Inflammatory macrophage (primary cell): ENCODE measurements at places on chromosomes 12 and 14.

GRCh38 chr12:75954041-75954440, 77.5 kb downstream of the PHLDA1 start:
- no peak for DNase-seq

DNA sequence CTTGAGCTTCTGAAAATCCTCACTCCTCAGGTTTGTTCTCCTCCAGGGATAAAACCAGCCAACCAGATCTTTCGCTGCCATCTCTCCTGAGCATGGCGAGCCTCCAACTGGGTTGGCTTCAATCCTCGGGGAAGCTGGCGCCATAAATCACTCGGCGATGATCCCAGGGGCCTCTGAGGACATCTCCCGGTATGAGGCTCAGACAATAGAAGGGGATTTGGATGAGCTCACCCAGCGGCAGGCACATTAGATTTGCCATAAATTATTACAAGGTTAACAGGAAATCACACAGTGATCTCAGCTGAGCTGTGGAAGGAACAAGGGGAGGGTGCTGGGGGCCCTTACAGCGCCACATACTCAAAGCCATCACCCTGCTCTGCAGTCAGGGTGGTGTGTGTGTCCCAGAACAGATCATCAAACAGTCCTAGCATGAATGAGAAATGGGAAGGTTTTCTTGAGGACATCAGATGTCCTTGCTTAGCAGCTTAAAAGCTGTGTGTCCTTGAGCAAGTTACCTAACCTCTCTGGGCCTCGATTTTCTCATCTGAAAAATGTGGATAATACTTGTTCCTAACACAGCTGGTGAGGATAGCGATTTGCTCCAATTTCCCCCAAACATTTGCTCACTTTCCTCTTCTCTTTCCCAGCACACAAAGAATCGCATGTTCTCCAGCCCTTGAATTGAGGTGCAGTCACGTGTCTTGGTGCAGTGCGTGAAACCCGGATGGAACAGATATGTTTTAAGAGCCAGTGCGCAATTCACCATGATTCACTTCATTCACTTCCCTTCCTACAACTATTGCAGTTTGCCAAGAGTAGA, 142.8 kb downstream of the SCARB1 start:
- DNase-seq, result peak; percentile 88

DNA sequence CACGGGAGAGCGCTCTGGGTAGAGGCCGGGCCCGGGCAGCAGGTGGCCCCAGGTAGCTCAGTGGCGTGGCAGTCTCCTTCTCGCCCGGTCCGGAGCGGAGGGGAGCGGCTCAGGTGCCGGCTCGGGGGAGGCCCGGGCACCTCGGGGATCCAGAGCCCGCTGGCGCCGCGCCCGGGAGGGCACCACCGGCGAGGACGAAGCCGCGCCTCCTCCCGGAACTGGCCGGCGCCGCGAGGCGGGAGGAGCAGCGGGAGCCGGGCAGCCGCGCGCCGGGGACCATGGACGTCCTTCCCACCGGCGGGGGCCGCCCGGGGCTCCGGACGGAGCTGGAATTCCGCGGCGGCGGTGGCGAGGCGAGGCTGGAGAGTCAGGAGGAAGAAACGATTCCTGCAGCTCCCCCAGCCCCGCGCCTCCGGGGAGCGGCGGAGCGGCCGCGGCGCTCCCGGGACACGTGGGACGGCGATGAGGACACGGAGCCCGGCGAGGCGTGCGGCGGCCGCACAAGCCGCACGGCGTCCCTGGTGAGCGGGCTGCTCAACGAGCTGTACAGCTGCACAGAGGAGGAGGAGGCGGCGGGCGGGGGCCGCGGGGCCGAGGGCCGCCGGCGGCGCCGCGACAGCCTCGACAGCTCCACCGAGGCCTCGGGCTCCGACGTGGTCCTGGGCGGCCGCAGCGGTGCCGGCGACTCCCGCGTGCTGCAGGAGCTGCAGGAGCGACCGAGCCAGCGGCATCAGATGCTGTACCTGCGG, 21.5 kb upstream of the GNS start:
- peak; percentile 48 for DNase-seq

DNA sequence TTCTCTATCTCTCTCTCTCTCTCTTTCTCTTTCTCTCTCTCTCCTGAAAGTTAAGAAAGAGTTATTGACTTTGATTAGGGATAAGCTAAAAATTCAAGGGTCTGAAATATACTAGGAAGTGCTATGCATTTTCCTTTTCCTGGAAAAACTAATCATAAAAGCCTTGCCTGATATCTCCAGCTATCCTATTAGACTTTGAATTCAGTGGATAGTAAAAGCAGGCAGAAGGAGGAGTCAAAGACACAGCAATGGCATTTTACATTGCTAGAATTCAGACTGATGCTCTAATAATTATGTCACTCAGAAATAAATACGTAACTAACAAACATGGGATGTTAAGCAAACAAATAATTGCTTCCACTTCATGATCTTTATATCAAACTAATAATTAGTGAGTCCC, 272.0 kb downstream of the SSPN start:
- DNase-seq, result no peak

DNA sequence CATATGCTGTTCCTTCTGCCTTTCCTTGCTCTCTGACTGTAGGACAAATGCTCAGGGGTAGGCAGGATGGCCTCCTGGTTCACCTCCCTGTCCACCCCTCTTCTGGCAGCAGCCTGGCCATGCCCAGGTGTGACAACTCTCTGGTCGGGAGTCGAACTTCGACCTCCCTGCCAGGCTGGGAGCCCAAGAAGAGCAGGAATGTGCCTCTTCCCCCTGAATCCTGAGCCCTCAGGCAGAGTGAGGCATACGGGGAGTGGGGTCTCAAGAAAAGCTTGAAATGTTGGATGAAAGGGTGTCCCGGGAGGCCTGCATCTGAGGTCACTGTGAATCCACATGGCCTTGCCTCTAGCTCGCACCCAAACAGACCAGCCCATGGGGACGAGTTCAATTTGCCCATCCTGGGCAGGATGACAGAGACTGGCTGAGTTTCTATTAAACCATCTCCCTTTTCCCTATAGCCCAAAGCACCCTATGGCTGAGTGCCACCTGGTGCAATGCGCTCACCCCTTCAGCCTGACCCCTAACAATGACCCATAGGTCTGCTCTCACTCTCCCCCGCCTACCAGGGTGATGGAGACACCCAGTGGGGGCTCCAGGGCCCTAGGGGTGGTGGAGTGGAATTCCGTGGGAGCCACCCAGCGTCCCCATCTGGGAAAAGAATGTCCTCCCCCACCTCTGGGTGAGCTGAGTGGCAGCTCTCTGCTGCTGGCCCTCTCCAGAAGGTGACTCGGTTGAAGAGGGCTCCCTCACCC, 52.9 kb upstream of the DIO3 start:
- DNase-seq, result no peak

DNA sequence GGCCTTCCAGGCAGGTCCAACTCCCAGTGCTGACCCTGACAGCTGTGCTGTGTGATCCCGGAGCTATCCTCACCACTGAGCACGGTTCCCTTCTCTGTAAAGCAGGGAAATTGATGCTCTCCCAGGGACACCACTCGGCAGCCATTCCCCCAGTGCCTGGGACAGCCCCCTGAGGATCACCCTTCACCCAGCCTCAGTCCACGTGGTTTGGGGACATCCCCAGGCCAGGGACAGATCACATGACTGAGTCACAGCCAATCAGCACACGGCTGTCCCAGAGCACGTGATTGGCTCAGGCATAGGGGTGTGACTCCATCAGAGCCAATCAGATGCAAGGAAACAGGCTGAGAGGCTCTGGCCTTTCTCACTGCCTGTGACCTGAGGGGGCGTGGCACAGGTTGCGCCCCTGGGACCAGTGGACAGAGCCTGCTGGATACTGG, 68.8 kb upstream of the SFSWAP start:
- no peak for DNase-seq

- no peak for DNase-seq
Observed at GRCh38 chr14:92014040-92014439, 25.8 kb downstream of the TRIP11 start.

DNA sequence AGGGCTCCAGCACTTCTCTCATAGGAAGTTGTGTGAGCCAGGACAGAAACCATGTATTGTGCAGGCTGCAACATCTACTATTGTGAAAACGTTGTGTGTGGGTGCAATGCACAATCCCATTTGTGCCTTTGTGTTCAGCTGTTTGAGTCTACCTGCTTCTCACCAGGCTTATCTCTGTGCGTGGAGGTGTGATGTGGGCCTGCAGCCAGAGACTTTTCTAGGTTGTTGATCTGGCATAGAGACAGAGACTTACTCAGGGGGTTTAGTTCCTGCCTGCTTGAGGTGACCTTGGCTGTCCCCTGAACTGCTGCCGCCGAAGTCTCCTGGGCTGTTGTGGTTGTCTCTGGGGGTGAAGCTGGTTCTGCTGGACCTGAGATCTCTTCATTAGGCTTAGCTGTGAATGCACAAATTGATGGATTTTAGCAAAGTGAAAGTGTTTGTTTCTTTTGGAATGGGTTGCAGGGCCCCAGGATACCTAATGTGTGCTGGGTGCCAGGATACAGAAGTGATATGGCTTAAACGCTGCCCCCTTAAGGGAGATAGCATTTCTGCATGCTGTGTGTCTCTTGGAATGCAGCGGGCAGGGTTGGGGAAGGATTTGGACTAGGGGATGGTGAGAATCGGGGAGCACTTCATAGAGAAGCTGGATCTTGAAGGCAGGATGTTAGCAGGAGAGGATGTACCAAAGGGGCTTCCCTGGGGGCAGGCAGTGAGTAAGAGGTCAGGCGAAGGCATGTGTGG, 2.5 kb downstream of the LACRT start:
- no peak for DNase-seq

DNA sequence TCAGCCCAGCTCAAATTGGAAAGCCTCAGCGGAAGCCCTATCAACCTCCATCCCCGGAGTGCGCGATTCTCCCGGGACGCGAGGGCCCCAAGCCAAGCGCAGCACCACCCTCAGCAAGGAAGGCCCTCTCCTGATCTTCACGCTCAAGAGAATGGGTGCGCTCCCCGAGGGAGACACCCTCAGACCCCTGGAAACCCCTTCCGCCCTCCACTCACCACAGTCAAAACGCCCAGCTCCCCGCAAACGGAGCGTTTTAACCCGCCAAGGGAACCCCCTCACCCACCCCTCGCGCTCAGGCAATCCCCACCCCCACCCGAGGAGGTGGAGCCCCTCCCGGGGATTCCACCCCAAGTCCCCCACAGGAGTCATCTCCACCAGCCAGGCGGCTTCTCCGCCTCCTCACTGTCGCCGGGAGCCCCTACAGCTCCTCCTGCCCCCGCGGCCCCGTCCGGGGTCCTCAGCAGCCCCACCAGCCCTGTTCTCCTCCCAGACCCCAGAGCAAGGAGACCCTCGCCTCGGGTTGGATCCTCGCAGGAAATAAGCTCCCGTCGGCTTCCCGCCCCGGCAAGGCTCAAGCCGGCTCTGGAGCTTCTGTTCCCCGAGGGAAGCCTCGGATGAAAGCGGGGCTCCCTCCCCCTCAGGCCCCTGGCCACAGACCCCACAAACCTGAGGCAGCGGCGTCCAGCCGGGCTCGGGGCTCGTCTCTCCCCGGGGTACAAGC, 507 bp downstream of the BAZ2A start:
- DNase-seq, result no peak

DNA sequence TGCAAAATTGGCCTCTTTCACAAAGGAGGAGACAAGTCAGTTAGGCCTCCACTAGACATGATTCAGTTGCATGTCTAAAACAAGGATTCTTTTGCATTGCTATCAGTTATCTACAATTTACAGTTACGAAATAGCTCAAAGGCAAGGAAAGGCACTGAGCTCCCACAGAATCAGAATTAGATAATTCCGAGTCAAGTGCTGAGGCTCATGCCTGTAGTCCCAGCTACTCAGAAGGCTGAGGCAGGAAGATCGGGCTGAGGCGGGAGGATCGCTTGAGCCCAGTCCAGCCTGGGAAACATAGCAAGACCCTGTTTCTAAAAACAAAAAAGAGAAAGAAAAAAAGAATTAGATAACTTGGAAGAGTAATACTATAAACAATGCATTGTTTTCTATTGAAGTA, 12.3 kb upstream of the RTRAF start:
- no peak for DNase-seq

GRCh38 chr12:64739778-64740177, 19.4 kb downstream of the GNS start:
- no peak for DNase-seq

DNA sequence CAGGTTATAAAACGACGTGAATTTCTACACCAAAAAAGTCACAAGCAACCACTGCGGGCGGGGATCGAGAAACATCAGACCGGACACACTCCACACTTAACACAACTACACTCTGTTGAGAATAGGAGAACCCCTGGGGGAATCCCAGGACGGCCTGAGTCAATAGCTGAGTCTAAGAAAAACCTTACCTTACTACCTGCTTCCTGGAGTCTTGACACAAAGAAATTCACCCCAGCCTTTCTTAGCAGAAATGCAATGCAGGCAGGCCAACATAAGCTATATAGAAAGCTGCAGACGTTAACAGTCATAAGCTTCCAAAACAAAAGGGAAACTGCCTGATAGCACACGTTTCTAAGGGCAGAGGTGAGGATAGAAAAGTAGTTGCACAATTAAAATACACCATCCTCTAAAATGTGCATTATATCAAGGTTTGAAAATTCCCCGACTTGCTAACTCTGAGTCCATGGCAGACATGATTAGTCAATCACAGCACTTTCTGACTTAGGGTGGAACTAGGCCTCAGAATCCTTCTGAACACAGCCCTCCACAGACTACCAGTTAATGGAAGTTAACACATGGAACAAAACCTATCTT, 68.0 kb downstream of the CCDC88C start:
- DNase-seq, result no peak

DNA sequence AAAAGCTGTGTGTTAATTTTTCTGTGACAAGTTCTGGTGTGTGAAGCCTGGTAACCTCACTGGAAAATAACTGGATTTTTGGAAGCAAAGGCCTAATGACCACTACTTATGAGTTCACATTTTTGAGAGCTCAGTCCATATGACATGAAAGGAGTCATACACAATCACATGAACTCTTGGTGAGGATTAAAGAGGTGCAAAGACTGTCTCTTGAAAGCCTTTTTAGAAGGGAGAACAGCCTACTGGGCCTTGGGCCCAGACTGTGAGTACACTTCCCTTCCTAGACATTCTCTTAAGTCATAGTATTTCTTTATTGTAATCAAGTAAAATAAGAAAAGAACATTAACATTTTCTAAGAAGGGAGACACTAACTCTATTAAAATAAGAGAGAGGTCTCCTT, 176.1 kb downstream of the BCAT1 start:
- DNase-seq, result no peak

DNA sequence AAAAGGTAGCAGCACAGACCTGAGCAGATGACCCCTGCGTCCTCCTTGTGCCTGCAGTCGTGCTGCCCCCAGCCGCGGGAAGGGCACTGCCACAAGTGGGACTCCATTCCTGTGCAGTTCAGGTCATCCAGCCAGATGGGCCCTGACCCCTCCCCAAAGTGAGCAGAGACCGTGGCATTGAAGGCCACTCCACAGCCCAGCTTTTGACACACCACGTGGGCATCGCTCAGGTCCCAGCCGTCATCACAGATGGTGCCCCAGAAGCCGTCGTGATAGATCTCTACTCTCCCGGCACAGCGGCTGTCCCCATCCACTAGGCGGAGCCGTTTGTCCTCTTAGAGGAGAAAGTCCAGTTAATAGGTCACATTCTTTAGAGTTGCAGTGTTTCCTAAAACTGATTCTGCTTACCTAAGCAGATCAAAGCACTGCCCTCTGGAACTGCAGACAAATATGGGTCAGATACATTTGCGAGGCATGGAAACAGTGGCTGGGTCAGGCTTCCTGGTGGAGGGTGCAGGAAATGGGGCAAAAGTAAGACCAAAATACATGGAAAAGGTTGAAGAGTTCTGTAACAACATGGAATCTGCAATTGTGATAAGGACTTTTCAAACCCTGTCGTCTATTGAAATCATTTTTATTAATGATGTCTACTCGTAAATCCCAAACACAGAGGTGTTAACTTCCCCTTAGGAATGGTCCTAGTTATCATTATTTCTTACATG, 69.4 kb downstream of the CD163L1 start:
- peak; percentile 68 for DNase-seq
